ENCODE measurements at places on chromosomes 3 and 15. TPM values are rescaled to one million over a fixed set of nuclear protein-coding genes. Genes with fewer than 3 reads are reported as not detected.

SEMA5B gene
- total RNA-seq, result 10.1 TPM

BCHE gene
- 15.2 TPM for total RNA-seq

TNIK gene
- total RNA-seq, result 5.0 TPM

IL17RB gene
- total RNA-seq, result 5.5 TPM

TMCO5A gene
- total RNA-seq, result not detected

CHDH gene
- 1.5 TPM for total RNA-seq

CPNE4 gene
- not detected for total RNA-seq

FBXL22 gene
- 0.71 TPM for total RNA-seq

- no peak overlapping the region for H3K27ac ChIP-seq
- DNase-seq, result peak; percentile 51
- no peak overlapping the region for H3K4me3 ChIP-seq
These were observed 216.8 kb downstream of the ERC2 start for GRCh38 chr3:56251343-56251945.

DNA sequence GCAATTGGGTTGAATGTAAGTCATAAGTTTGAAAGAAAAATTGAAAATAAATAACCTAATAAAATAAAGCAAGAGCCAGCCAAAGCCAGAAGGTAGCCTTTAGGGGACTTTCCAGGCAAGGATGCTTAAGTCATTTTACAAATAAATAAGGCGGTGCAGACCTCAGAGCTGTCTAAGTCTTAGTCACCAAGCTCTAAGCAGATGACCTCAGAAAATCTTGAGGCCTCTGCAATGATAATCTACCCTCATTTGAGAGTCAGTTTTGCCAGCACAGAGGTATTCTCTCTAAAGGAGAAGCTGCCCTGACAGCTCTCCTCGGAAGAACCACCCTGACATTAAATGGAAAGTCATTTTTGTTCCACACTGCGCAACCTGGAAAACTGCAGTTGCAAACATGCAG lies 113.9 kb downstream of the OXNAD1 start:
- peaks cover 17% of the 10 kb centered on the region for H3K4me1 ChIP-seq
- no peak overlapping the region for H3K4me3 ChIP-seq
- DNase-seq, result no peak
- H3K27me3 ChIP-seq, result no peaks in the 10 kb centered on the region
- no peaks in the 10 kb centered on the region for H3K36me3 ChIP-seq

DNA sequence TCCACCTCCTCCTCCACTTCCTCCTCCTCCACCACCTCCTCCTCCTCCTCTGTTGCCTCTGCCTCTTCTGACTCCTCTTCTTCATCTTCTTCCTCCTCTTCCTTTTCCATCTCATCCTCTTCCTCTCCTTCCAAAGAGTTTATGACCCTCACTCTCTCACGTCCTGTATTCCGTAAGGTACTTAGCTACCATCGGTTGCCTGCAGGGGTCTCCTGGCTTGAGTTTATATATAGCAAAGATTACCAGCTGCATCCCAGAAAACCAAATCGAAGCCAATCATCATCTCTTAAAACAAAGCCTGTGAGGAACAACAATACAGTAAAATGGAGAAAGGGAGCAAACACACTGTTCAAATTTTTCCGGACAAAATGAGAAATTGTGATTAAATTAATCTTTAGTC lies 317.4 kb downstream of the C3orf38 start:
- DNase-seq, result no peak
- H3K27me3 ChIP-seq, result no peaks in the 10 kb centered on the region
- H3K36me3 ChIP-seq, result no peaks in the 10 kb centered on the region
- no peak overlapping the region for H3K27ac ChIP-seq

- no peak overlapping the region for H3K27ac ChIP-seq
- DNase-seq, result no peak
- H3K36me3 ChIP-seq, result peaks cover 17% of the 10 kb centered on the region
- H3K27me3 ChIP-seq, result no peaks in the 10 kb centered on the region
- H3K4me1 ChIP-seq, result no peaks in the 10 kb centered on the region
- H3K4me3 ChIP-seq, result no peak overlapping the region
These were observed 10.1 kb downstream of the HAUS2 start for GRCh38 chr15:42558739-42559138.

GRCh38 chr15:37929238-37929637 lies 5.2 kb upstream of the TMCO5A start:
- no peaks in the 10 kb centered on the region for H3K4me1 ChIP-seq
- no peak overlapping the region for H3K4me3 ChIP-seq
- no peak overlapping the region for H3K27ac ChIP-seq
- peak; percentile 4 for DNase-seq

DNA sequence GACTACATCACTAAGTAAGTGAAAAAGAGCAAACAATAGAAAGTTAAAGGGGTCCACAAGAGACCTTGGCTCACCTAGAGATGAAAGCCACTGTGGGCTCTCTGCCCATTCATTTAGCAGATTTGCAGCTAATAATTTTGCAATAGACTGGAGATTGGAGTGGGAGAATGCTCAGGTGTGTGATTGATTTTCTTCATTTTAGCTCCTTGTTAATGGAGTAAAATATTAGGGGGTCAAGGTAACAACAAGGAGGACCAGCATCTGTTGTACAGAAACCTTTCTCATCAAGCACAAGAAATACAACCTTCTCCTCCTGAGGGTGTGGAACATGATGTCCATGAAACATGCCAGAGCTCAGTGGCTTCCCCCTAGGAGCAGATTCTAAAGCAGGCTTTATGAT lies 63.2 kb downstream of the TMEM266 start:
- no peak overlapping the region for H3K4me3 ChIP-seq
- H3K27ac ChIP-seq, result no peak overlapping the region
- no peaks in the 10 kb centered on the region for H3K4me1 ChIP-seq
- no peaks in the 10 kb centered on the region for H3K36me3 ChIP-seq
- no peaks in the 10 kb centered on the region for H3K27me3 ChIP-seq

- no peaks in the 10 kb centered on the region for H3K4me1 ChIP-seq
- H3K4me3 ChIP-seq, result no peak overlapping the region
- no peaks in the 10 kb centered on the region for H3K36me3 ChIP-seq
- no peak for DNase-seq
These were observed 436.0 kb upstream of the TPM1 start for GRCh38 chr15:62606376-62607113.

- H3K4me1 ChIP-seq, result peaks cover 24% of the 10 kb centered on the region
- no peaks in the 10 kb centered on the region for H3K36me3 ChIP-seq
- H3K27ac ChIP-seq, result peak overlapping the region; percentile 9
- DNase-seq, result peak; percentile 45
- H3K27me3 ChIP-seq, result no peaks in the 10 kb centered on the region
These were observed 28.6 kb upstream of the NDUFB4 start for GRCh38 chr3:120567370-120568201.

- no peaks in the 10 kb centered on the region for H3K36me3 ChIP-seq
- DNase-seq, result no peak
- H3K4me1 ChIP-seq, result no peaks in the 10 kb centered on the region
- H3K4me3 ChIP-seq, result no peak overlapping the region
These were observed 596.9 kb upstream of the ARPP21 start for GRCh38 chr3:35042210-35042991.

- peaks cover 36% of the 10 kb centered on the region for H3K4me1 ChIP-seq
- H3K27me3 ChIP-seq, result no peaks in the 10 kb centered on the region
- peak overlapping the region; percentile 63 for H3K27ac ChIP-seq
- H3K4me3 ChIP-seq, result no peak overlapping the region
These were observed 23.1 kb downstream of the ABHD6 start for GRCh38 chr3:58260733-58261132.

GRCh38 chr3:87413814-87414213 lies 137.4 kb upstream of the POU1F1 start:
- no peak overlapping the region for H3K4me3 ChIP-seq
- H3K36me3 ChIP-seq, result no peaks in the 10 kb centered on the region
- no peak for DNase-seq
- H3K4me1 ChIP-seq, result no peaks in the 10 kb centered on the region

- no peaks in the 10 kb centered on the region for H3K36me3 ChIP-seq
- no peak overlapping the region for H3K4me3 ChIP-seq
- H3K27ac ChIP-seq, result no peak overlapping the region
- H3K27me3 ChIP-seq, result no peaks in the 10 kb centered on the region
These were observed 5.7 kb downstream of the XIRP1 start for GRCh38 chr3:39186692-39187151.

- H3K27me3 ChIP-seq, result peaks cover 39% of the 10 kb centered on the region
- DNase-seq, result no peak
- no peak overlapping the region for H3K4me3 ChIP-seq
- no peaks in the 10 kb centered on the region for H3K36me3 ChIP-seq
- no peaks in the 10 kb centered on the region for H3K4me1 ChIP-seq
These were observed 6.7 kb upstream of the GRM7 start for GRCh38 chr3:6854184-6854583.

- H3K27me3 ChIP-seq, result no peaks in the 10 kb centered on the region
- H3K4me3 ChIP-seq, result no peak overlapping the region
- no peak overlapping the region for H3K27ac ChIP-seq
- H3K4me1 ChIP-seq, result no peaks in the 10 kb centered on the region
- H3K36me3 ChIP-seq, result no peaks in the 10 kb centered on the region
- DNase-seq, result no peak
These were observed 23.9 kb downstream of the PLA2G4D start for GRCh38 chr15:42070279-42070975.

GRCh38 chr3:188931531-188931930 lies 240.2 kb upstream of the TPRG1 start:
- no peaks in the 10 kb centered on the region for H3K4me1 ChIP-seq
- H3K27ac ChIP-seq, result no peak overlapping the region
- H3K36me3 ChIP-seq, result no peaks in the 10 kb centered on the region
- H3K27me3 ChIP-seq, result no peaks in the 10 kb centered on the region

GRCh38 chr3:138186221-138186620 lies 880 bp upstream of the ARMC8 start:
- peaks cover 7% of the 10 kb centered on the region for H3K36me3 ChIP-seq
- peak; percentile 8 for DNase-seq
- H3K27ac ChIP-seq, result no peak overlapping the region
- peaks cover 13% of the 10 kb centered on the region for H3K4me1 ChIP-seq

- no peak overlapping the region for H3K4me3 ChIP-seq
- no peak overlapping the region for H3K27ac ChIP-seq
- H3K27me3 ChIP-seq, result no peaks in the 10 kb centered on the region
- DNase-seq, result no peak
These were observed 310.1 kb downstream of the FOXP1 start for GRCh38 chr3:71273453-71273852.

DNA sequence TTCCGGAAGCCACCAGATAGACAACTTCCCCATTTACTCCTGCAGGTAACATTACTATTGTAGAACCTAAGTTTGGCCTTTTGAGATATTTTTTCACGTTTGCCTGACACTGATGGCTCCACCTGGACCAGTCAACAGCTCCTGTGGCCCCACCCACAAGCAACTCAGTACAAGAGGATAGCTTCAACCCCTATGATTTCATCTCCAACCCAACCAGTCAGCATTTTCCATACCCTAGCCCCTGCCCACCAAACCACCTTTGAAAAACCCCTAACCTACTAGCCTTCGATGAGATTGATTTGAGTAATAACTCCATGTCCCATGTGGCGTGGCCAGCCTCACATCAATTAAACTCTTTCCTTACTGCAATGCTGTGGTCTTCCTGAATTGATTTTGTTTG lies 950 bp upstream of the EHHADH start:
- H3K36me3 ChIP-seq, result peaks cover 6% of the 10 kb centered on the region
- H3K27me3 ChIP-seq, result peaks cover 11% of the 10 kb centered on the region
- H3K27ac ChIP-seq, result no peak overlapping the region
- DNase-seq, result no peak
- no peaks in the 10 kb centered on the region for H3K4me1 ChIP-seq
- H3K4me3 ChIP-seq, result no peak overlapping the region

DNA sequence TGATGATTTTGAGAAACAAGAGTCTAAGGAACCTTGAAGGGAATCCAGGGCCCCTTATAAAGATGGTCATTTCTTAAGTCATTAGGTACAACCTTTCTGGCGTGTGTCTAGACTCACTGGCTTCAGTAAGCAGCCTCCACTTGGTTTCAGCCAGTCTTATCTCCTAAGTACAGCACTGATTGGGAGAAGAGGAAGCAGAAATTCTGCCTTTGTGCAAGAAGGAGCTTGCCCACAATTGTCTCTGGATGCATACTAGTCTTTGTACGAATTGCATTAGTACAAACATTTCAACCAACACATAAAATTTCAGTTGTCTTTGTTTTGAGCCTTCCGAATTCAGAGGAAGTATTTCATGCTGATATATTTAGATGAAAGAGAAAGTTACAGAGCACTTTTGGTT lies 139.4 kb downstream of the SLCO3A1 start:
- no peaks in the 10 kb centered on the region for H3K4me1 ChIP-seq
- no peak overlapping the region for H3K4me3 ChIP-seq
- H3K27ac ChIP-seq, result no peak overlapping the region
- H3K27me3 ChIP-seq, result no peaks in the 10 kb centered on the region
- no peaks in the 10 kb centered on the region for H3K36me3 ChIP-seq

DNA sequence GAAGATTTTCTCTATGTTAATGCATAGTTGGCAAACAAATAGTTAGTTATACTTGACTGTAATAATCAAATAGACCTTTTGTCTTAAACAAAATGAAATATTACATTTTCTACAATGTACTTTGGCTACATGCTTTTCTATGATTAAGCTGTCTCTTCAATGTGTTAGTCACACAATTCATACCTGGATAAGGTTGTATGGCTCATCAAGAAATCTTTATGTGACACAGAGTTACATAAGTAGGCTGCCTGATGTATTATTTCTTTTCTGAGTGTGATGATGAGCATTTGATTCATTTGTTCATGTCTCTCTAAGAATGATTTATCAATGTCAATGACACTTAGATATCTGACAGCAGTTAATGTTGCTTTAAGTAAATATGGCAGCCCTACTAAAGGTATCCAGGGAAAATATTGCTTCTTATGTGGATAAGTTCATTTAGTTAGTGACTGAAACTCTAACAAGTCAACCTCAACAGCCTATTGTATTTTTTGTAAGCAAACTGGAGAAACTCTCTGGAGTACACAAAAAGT lies 157.4 kb upstream of the SOX2 start:
- peaks cover 12% of the 10 kb centered on the region for H3K4me1 ChIP-seq
- no peak overlapping the region for H3K4me3 ChIP-seq
- no peak for DNase-seq
- H3K27ac ChIP-seq, result no peak overlapping the region
- no peaks in the 10 kb centered on the region for H3K27me3 ChIP-seq
- H3K36me3 ChIP-seq, result no peaks in the 10 kb centered on the region

DNA sequence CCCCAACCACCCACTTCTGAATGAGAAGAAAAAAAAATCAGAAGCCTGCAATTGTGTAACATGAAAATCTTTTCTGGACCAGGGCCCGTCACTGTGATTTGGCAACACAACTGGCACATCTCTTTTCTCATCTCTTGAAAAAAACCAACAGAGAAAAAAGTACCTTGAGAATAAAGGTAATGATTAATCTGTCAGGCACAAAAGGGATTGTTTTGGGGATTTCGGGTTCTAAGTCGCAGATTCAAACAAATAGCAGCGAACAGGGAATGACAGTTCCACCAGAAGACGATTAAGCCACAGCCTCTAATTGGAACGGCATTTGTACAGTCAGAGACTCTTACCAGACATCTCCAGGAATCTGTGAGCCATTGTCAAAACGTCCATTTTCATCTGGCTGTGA lies at the start of gene AQP9:
Gene AQP9, plus strand, starts transcription at position 276 of the 400 bp plus-strand sequence. CDS start 185 bp downstream, outside the sequence.
- no peak within 1 kb of the TSS for H3K4me3 ChIP-seq
- H3K4me1 ChIP-seq, result no peaks in the 10 kb centered on the region
- no peaks in the 10 kb centered on the region for H3K27me3 ChIP-seq

- peak; percentile 25 for DNase-seq
- no peaks in the 10 kb centered on the region for H3K4me1 ChIP-seq
- H3K4me3 ChIP-seq, result no peak overlapping the region
- H3K27ac ChIP-seq, result no peak overlapping the region
These were observed 26.9 kb upstream of the GOLGA8B start for GRCh38 chr15:34610354-34610753.

GRCh38 chr15:70328679-70329115 lies 231.0 kb upstream of the TLE3 start:
- DNase-seq, result no peak
- peaks cover 2% of the 10 kb centered on the region for H3K36me3 ChIP-seq
- H3K27ac ChIP-seq, result no peak overlapping the region
- H3K27me3 ChIP-seq, result no peaks in the 10 kb centered on the region
- peaks cover 8% of the 10 kb centered on the region for H3K4me1 ChIP-seq
- no peak overlapping the region for H3K4me3 ChIP-seq

- H3K4me3 ChIP-seq, result no peak overlapping the region
- no peak overlapping the region for H3K27ac ChIP-seq
- H3K4me1 ChIP-seq, result no peaks in the 10 kb centered on the region
- DNase-seq, result no peak
These were observed 6.6 kb downstream of the ZBED2 start for GRCh38 chr3:111588527-111588926.

Data from neural progenitor cell (in vitro differentiated cells).